ENCODE measurements at places on chromosomes 4 and X. TPM values are rescaled to one million over a fixed set of nuclear protein-coding genes. Genes with fewer than 3 reads are reported as not detected.

DNA sequence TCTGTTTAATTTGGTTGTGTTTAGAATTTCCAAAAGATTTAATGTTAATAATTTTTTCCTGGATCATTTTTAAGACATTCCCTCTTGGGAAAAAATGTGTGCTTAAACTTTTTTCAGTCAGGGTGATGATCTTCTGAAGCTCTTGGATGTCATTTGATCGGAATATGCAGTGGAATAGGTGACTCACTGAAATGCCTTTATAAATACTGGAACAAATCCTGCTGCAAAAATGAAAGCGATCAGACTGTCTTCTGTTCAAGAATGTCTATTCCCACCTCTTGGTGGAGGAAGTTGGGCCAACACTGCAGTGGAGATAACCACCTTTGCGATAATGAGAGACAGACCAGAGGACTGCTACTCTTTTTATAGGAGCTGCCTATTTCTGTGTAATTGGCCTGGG lies 46.7 kb downstream of the LARP1B start:
- peak; percentile 18 for DNase-seq

- no peak for DNase-seq
Measured at GRCh38 chr4:36222702-36223101, 21.6 kb downstream of the ARAP2 start.

GRCh38 chr4:75714704-75715103 lies 9.7 kb upstream of the USO1 start:
- DNase-seq = no peak

The PAGE1 gene
- not detected for polyA plus RNA-seq

DNA sequence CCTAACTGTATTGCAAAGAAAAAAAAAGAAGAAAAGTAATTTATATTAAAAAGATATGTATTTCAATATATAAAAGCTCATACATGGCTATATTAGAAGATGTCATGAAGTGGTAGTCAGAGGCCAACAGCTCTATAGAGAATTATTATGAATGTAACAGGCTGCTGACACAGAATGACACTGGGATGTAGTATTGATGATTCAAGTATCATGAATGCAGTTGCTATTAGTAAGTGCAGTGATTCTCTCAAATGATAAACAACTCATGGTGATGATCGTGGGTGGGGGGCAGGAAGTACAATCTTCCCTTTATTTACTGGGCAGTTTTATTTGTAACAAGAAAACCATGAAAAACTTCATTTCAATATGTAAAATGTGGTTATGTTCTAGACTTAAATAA lies 124.6 kb downstream of the COL4A6 start:
- DNase-seq = no peak

DNA sequence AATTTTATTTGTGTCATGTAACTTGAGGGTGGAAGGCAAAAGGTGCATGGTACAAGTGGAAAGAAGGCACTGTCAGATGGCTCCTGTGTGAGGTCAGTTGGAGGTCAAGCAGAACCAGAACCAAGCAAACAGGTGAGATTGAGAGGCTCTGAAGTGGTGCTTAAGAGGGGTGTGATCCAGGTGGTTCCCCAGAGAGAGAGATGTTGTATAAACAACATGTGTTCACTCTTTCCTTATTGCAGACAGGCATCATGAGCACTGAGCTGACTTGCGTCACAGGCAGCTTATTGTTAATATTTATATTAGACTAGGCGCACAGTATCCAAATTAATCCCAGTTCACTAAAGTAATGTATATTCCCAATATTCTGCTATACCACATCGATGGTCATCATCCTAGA lies 56.8 kb downstream of the CXCL13 start:
- no peak for DNase-seq

- no peak for DNase-seq
Measured at GRCh38 chrX:133611676-133612075, 196.4 kb upstream of the GPC4 start.

DNA sequence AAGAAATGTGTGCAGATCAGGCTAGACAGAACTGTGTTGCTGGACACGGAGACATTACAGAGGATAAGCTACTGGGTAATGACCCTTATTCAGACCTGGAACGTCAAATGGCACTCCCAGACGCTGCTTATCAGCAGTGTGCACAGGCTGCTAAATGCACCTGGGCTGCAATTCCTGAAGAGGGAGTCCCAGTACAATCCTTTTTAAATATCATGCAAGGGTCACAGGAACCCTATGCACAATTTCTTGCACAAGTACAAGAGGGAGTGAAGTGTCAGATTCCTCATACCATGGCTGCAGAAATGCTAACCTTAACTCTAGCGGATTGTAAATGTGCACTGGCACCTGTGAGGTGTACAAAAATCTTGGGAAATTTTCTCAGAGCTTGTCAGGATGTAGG lies 16.9 kb downstream of the SPIN2B start:
- DNase-seq = no peak

The NAT8L gene
- polyA plus RNA-seq = 2.7 TPM

DNA sequence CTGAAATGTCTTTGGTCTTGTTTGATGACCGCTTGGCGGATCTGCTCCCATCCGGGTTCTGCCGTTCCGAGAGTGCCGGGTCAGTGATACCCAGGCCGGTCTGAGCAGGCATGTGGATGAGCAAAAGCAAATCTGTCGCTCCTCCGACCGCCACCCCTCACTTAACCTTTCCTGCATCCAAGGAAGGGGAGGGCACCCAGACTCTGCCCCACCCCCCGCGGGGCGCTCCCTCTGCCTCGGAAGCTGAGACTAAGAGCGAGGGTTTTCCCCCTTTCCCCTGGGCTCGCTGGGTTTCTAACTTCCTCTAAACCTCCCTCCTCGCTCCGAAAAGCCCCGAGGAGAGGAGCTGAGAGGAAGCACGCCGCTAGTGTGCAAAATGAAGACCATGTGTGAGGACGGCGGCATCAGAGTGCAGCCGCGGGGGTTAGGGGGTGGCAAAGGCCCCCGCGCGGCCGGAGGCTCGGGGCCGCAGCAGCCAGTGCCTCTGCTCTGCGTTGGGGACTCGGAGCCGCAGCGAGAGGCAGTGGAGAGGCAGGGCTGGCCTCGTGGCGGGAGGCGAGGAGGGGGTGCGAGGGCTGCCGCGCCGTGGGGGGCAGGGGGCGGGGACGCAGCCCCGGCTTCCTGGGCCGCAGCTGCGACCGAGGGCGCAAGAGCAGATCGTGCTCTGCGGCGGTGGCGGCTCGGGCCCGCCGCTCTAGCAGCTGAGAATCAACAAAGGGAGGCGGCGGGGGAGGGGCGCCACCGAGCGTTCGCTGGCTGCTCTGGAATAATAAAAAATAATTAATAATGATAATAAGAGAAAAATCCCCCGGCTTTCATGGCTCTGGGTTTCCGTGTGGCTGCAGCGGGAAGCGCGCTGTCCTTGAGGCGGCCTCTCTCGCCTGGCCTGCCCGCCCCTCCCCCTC lies 55.8 kb upstream of the BCOR start:
- no peak for DNase-seq

DNA sequence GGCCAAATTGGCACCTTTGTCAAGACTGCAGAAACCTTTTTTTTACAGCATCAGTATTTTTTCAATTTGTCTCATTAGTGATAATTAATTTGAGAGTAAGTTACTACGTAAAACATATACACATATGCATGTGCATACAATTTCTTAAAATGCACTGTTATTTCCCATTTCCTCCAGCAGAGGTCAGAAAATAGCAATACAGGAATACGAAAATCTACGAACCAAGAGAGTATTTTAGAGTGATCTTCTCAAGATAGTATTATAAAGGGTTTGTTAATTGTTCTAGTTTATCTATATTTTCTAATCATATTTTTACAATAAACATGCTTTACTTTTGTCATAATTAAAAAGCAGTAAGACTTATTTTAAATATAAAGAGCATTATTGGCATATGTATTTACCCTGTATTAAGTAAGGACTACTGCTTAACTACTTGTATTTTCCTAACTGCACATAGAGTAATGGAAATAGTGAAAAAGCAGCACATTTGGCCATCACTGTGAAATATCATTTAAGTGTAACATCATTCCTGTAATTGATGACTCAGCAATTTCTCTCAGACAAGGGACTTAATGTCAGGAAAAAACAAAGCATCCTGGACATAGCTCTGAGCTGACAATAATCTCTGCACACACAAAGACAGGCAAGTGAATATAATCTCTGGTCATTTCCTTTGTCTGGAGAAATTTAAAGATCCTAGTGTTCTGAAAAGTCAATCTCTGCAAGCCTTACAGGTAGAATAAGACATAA lies 45.6 kb downstream of the MAOB start:
- DNase-seq = peak; percentile 1

The TMPRSS11A gene
- 0.07 TPM for polyA plus RNA-seq

DNA sequence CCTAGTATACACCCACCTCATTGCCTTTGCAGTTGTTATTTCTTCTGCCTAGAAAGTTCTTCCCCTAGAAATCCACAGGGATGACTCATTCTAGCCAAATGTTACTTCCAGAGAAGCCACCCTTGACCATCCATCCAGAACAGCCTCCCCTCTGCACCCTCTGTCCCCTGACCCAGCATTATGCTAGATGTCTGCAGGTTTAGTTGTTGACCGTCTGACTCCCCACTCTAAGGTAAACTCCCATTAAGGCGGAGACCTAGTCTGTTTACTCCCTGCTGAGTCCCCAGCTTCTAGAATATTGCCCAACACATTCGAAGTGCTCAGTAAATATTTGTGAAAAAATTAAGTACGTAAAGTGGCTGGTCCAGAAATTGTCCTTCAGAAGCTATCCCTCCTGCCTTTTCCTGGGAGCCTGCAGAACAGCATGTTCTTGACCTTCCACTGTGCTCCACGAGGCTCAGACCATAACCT lies 11.0 kb downstream of the SRD5A3 start:
- no peak for DNase-seq

DNA sequence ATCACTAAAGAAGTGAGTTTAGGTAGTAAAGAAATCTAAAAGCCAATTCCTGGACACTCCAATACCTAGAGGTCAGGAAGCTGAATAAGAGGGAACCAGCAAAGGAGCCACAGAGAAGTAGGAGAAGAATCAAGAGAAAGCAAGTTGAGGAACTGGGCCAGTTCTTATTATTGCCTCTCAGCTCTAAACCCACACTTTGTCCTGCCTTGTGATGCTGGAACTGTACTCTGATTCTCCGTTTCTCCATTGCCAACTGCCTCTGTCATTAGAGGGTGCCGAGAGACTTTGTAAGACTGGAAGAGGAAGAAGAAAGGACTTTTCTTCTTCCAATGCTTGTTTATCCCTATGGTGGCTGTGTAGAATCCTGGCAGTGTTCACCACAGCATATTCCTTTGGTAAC lies 38.6 kb downstream of the NSUN7 start:
- no peak for DNase-seq

DNA sequence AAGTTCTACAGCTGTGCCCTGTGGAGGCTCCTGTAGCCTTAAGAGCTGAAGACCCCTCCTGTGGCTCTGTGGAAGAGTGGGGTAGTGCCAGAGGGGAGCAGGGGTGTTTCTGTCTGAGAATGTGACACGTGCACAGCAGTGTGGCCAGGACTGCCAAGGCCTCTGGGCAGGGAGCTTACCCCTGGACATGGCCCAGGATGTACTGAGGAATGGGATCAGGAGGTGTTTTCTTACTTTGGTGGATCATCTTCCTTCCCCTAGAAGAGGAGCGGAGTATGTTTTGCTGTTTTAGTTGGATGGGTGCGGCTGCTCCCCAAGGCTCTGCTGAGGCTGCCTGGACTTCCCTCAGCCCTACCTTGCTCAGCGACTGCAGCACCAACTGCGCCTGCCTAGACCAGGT lies 342.6 kb downstream of the ARHGAP10 start:
- no peak for DNase-seq

DNA sequence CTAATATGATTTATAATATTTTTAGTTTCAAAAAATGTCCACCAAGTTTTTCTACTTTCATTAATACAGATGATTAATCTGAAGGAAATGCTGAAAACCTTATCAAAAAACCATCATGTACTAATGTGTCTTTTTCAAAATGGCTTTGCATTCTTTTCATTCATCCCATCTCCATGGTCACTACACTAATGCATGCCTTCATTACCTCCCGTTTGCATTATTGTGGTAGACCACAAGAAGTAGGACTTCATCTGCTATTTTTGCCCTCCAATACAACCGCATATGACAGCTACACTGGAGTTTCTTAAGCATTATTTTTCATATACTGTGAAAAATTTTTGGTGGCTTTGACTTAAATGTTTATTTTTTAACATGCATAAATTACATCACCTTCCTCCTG lies 37.9 kb upstream of the FSTL5 start:
- no peak for DNase-seq

The MAMLD1 gene
- polyA plus RNA-seq = 14.9 TPM

DNA sequence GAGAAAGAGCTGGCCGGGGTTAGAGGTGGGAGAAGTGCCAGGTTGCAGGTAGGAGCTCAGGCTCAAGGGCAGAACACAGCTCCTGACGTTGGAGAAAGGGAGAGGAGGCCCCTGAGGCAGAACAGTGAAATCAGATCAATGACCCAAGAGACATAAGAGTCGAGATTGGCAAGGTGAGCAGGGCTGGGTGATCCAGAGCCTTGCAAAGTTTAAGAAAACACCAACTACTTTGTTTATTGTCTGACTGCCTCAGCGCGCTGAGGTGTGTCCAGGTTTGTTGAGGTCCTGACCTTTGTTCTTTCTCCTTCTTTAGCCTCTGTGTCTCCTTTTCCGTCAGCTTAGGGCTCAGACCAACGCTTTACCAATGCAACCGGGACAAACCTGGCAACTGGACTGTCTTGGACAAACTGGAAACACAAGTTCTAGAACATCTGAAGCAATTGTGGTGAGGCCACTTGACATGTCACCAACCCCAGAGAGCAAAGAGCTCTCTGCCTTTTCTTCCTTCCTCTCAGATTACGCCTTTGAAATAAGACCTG lies 28.3 kb downstream of the CHRNA9 start:
- DNase-seq = no peak

The SLC10A4 gene
- 0.58 TPM for polyA plus RNA-seq

GRCh38 chr4:155377276-155377675 lies 511 bp upstream of the MAP9 start:
- DNase-seq = peak; percentile 34

GRCh38 chrX:95058815-95059214 lies 1384.8 kb downstream of the FAM133A start:
- no peak for DNase-seq

DNA sequence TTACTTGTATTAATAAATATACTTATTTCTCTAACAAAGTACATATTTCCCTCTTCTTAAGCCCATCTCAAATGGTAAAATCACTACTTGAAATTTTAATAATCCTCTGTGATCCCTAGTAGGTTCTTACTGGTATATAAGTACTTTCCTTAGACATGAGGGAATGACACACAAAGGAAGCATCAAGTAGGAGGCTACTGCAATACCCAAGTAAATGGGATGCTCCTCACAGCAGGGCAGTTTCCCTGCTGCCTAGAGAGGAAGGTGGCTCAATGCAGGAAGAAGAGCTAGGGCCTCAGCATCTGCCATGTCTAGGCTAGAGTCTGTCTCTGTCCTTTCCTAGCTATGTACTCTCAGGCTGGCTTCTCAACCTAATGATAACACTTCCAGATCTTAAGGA lies 122.1 kb upstream of the DIPK2B start:
- no peak for DNase-seq

Data from muscle of back (tissue), 13 donors.